ENCODE measurements at places on chromosomes 7 and 10.

DNA sequence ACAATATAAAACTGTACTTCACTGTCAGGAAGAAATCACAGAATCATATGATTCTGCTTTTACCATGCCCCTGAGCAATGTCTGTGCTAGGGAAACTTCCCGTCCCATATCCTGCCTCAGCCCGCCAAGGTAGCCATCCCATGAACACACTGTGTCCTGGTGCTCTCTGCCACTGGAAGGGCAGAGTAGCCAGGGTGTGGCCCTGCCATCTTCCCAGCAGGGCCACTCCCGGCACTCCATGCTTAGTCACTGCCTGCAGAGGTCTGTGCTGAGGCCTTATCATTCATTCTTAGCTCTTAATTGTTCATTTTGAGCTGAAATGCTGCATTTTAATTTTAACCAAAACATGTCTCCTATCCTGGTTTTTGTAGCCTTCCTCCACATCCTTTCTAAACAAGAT is 31.8 kb downstream of the AP3M1 start:
- DNase-seq, result no peak

DNA sequence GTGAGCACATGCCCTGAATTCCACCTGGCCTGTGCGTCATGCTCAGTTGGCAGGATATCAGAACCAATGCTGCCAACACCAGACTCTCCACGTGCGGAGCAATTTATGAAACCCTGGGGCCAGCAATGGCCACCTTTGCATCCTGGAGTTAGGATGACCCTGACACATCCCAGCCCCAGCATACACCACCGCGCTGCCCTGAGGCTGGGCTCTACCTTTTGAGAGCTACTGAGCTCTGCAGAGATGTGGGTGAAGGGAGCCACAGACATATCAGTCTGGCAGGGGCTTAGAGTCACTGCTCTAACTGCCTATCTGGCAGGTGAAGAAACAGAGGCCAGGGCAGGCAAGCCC is 41.9 kb downstream of the SYPL1 start:
- peak; percentile 57 for DNase-seq

GRCh38 chr7:135320268-135320667 is 86.6 kb downstream of the STRA8 start:
- DNase-seq, result peak; percentile 67

GRCh38 chr10:31972519-31973041 is 43.9 kb upstream of the ARHGAP12 start:
- DNase-seq, result no peak

DNA sequence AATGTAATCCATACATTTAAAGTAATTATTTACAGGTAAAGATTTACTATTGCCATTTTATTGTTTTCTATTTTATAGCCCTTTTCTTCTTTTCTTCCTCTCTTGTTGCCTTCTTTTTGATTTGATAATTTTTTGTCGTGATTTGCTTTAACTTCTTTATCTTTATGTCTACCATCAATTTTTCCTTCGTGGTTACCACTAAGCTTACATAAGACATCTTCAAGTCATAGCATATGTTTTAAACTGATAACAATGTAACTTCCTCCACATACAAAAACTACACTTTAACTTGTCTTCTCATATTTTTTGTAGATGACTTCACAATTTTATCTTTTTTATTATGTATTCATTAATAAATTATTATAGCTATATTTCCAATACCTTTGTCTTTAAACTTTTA is 316.6 kb downstream of the PLXDC2 start:
- DNase-seq, result no peak

- no peak for DNase-seq
Observed at GRCh38 chr7:157676456-157677255, 339.9 kb downstream of the DNAJB6 start.

GRCh38 chr7:148318102-148318811 is 272.3 kb upstream of the C7orf33 start:
- DNase-seq, result no peak

DNA sequence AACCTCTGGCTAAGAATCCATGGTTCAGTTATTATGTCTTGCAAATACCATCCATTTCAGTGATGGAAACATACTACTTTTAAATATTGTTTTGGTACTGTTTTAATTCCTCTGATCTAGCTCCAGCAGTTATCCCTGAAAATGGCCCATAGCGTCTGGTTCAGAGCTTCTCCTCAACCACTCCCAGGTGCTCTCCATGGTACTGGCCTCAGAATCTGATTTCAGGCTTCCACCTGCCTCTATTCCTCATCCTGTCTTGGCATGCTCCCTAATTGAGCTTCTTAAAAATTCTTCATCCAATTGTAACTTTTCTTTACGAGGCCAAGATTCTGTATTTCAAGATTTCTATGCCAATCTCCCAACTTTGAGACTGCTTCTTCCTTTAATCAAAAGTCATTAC is 236.3 kb downstream of the HTR7 start:
- DNase-seq, result no peak

GRCh38 chr7:77759294-77759889 is 38.8 kb downstream of the TMEM60 start:
- peak; percentile 45 for DNase-seq

DNA sequence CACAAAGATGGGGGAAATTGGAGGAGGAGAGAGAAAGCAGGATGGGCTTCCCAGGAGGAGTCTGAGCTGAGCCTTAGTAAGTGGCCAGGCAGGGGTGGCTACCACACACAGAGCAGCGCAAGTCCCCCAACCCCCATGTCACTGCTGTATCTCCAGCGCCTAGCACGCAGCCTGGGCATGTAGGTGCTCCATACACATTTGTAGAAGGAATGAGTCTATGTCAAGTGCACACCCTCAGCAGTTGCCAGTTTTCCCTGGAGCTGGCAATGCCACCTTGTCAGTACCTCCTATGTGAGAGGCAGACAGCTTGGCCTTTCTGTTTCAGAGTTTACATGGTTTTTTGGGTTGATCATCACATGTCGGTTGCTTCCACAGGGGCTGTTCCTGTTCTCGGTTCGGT is 116.1 kb downstream of the CLEC2L start:
- DNase-seq, result peak; percentile 16

DNA sequence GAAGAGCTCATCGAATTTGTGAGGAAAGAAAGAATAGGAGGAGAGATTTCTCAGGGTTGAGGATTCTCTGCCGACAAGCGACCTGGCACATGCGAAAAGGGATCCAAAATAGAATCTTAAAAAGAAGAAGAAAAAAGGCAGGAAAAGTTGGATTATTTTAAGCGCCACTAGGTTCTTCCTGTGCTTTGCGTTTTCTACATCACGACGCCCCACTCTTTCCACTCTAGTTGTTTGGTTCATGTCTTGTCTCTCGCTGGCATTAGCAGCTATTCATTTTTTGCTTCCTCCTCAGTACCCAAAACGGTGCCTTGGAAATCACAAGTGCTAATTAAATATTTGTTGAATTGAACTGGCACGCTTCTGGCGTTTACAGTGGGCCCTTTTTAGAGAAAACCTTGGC is 674 bp upstream of the FRA10AC1 start:
- DNase-seq, result peak; percentile 16

- DNase-seq, result no peak
Observed at GRCh38 chr7:140057143-140057535, 5.6 kb downstream of the PARP12 start.

GRCh38 chr7:139374246-139374645 is 14.6 kb downstream of the LUC7L2 start:
- DNase-seq, result no peak

DNA sequence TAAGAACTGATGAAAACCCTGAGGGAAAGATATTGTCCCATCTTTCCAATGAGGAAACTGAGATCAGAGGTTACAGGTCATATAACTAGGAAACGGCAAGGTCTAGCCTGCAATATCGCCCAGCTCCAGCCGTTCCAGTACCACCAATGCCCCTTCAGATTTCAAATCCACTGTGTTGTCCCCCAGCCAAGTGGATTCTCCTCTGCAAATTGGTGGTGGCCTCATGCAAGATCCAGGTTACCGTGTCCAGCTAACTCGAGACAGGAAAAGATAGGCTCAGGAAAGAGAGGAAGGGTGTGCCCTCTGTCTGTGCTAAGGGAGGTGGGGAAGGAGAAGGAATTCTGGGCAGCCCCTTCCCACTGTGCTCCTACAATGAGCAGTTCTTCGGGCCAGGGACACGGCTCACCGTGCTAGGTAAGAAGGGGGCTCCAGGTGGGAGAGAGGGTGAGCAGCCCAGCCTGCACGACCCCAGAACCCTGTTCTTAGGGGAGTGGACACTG is 25.3 kb downstream of the PRSS2 start:
- no peak for DNase-seq

DNA sequence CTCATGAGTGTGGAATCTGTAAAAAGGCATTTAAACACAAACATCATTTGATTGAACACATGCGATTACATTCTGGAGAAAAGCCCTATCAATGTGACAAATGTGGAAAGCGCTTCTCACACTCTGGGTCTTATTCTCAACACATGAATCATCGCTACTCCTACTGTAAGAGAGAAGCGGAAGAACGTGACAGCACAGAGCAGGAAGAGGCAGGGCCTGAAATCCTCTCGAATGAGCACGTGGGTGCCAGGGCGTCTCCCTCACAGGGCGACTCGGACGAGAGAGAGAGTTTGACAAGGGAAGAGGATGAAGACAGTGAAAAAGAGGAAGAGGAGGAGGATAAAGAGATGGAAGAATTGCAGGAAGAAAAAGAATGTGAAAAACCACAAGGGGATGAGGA is 207.7 kb downstream of the ZEB1 start:
- DNase-seq, result no peak

GRCh38 chr10:3485057-3485686 is 299.8 kb downstream of the KLF6 start:
- DNase-seq, result no peak

Data from NCI-H345 (cell line).